AG08396 (cell line): ENCODE measurements at places on chromosomes 4 and X.

DNA sequence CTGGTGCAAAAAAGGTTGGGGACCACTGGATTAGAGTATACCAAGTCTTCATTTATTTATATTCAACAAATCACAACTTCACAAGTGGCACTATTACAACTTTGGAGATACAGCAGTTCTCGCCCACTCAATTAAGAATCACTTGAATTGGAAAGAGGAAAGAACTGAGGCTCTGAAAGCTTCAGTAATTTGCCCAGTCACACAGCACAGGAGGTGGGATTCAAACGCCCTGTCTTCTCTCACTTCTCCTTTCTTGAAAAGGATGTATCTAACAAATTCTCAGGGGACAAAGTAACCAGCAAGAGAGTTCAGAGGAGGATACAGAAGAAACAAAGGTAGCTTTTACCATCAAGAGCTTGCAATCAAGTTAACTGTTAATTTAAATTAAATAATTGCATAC is 12.4 kb downstream of the SMIM14 start:
- DNase-seq: no peak

GRCh38 chrX:112779139-112779538 is 61.5 kb downstream of the AMOT start:
- no peak for DNase-seq

DNA sequence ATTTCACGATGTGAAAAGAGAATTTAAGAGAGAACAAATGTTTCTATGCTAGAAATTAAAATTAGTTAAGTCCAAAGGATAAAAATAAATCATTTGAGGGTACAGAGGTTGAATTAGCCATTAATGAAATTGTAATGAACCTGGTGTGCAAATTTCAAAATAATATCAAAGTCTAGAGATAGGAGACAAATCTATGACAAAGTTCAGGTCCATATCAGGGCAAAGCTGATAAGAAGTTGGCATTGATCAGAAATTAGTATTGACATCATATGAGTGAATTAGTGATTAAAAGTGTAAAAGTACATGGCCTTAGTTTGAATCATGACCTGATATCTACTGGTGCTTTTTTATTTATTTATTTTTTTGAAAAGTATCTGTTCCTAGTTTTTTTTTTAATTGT is 33.8 kb upstream of the UGT2A3 start:
- no peak for DNase-seq

- no peak for DNase-seq
Measured at GRCh38 chr4:99090481-99091215, 2.1 kb upstream of the ADH5 start.

- DNase-seq: no peak
Measured at GRCh38 chr4:68594678-68595077, 18.6 kb upstream of the UGT2B17 start.

GRCh38 chr4:81505004-81505598 is 33.4 kb upstream of the RASGEF1B start:
- DNase-seq: no peak

DNA sequence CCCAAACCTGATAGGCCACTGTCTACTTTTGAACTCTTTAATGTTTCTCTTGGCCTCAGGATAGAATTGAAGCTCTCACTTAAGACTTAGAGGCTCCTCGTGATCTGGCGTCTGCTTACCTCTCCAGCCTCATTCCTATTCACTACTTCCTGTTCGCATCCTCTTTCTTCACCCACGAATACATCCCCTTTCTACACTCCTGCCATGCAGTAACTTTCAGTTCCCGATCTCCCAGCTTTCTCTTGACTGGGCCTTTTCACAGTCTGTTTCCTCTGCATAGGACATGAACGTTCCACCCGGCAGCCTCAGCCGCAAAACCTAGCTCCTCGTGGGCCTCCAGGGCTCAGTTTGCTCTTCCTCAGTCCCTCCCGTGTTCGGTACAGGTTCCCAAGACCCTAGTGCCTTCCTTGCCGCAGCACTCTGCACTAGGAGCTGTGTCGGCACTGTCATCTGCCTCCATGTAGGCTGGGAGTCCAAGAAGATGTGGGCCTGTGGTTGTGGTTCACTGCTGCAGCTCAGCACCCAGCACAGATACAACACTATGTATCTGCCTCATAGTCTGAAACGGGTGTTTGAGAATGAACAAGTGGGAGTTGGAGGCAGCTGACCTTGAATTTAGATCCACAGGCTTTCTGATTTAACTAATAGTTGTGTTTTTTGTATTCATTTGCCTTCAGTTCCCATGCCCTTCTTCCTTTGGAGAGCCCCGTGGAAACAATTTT is 15.8 kb downstream of the RPL39 start:
- no peak for DNase-seq

DNA sequence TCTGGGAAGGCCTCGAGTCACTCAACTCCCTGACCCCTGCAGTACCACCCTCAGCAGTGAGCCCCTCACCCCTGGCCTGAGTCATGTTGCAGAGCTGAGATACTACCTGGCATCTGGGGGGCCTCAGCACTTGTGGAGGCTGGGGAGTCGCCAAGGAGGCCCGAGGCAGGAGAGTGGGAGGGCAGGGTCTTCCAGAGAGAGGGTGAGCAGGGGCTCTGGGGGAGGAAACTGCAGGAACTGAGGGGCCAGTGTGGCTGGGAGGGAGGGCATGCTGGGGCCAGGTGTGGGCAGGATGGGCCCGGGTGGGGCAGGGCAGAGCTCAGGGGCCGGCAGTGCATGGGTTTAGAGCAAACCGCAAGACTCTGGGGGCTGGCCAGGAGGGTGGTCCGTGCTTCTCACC is 59.7 kb downstream of the SORCS2 start:
- DNase-seq: no peak

- DNase-seq: no peak
Measured at GRCh38 chrX:130030826-130031225, 48.4 kb downstream of the BCORL1 start.

DNA sequence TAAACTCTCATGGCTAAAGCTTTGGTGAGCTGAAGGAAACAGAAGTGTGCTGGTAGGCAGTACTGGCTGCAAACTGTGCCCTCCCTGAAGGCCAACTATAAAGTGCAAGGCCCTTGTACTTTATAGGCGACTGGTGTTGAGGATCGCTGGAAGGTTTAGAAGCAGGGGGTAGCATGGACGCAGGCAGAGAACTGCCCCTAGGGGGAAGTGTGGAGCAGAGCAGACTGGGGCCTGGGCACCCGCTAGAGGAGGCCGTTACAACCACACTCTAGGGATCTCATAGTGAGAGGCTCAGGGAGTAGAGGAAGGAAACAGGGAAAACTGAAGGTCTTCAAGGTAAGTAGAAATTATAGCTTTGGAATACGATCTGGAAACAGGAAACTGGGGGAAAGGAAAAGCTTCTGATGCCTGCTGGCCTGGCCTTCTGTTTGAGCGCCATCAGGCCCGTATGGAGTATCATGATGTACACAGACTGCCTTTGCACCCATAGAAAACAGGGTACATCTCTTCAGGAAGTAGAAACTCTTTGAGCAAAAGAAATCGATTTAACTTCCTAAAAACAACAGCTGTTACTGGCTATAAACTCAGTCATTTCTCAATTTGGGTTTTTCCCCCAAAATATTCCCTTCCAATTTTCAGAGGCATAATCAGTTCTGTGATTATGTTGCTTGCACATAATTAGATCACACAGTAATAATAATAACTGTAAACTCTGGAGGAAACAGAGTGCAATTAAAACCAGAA is 23.9 kb upstream of the TMSB4X start:
- no peak for DNase-seq

DNA sequence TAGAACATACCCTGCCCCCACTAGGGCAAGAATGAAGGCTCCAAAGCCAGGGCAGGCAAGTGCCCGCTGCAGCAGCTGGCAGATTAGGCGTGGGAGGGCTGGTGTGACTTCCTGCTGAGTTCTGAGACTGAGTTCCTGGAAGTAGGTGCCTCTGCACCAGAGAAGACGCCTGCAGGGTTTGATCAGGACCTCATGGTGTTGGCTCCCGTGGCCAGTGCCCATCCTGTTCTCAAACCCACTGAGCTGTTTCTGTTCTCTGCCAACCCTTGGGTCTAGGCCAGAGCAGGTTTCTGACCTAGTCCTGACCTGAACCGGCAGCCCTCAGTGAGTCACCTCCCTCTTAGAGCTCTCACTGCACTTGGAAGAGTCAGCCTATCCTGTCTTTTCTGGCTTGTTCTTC is 220.7 kb downstream of the HS6ST2 start:
- no peak for DNase-seq

DNA sequence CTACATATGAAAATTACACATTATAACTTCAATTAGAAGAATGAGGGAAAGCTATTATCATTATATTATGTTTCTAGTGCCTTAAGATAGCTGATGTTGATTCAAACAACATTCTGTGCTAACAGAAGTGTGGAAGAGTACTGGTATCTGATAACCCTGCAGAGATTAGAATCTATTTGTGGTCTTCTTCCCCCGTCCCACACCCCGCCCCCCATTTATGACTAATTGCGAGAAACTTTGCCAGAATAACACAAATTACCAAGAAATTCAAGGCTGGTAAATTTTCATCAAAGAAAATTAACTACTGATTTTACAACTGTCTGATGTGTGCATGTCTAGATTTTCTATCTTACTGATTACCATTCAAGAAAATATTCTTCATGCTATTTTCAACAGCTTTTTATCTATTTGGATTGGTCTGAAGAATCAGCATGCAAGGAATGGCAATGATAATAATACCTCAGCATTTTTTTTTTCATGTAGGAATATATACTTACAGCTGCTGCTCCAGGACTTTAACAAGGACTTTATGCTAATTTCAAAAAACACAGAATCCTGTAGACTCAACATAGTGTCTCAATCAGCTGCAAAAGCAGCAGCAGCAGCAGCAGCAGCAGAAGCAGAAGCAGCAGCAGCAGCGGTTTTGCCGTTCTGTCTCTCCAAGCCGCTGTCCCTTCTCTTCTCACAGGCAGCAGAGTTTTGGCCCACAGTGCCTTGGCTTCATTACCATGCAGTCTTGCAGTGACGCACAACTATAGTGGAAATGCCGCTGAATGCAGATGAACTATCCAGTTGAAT is 126.7 kb downstream of the FRYL start:
- peak; percentile 21 for DNase-seq

DNA sequence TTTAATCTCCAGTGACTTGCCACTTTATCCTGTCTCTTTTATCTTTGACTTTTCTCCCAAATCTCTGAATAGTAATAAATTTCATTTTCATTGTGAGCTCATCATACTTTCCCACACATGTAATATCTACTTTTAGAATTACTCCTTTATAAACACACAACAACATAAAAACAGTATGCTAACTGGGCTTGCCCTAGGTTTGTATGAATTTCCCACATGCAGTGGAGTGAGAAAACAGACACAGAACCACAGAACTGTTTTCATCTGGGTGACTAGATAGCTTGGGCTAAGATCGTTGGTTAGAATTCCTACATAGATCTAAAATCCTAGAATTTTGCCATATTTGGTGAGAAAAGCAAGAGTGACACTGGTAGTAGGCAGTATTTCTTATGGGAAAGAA is 409.5 kb downstream of the SPRY1 start:
- no peak for DNase-seq

DNA sequence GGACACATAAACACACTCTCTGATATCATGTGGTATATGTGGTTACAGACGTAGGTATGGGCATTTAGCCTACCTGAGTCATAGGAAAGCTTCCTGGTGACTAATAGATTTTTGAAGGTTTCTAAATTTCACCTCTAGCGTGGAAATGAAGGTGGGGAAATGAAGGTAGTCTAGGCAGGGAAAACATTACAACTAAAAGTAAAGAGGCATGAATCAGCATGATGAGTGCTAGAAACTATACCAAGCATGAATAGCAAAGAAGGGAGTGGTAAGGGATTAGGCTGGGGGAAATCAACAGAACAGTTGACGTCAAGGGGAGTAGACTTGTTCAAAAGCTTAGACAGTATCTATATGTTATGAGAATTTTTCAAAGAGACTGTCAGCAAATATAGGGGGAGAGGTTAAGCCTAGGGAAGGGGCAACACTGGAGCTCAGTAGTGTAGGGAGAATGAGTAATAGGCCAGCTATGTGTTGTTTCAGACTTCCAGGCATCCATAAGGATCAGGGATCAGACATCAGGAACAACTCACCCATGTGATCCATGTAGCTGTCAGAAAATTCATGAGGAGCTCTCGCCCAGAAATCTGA is 279.3 kb upstream of the DIPK2B start:
- peak; percentile 28 for DNase-seq

- DNase-seq: no peak
Measured at GRCh38 chr4:41024556-41025491, 189.5 kb downstream of the APBB2 start.

GRCh38 chr4:163535657-163536056 is 41.2 kb downstream of the TMA16 start:
- DNase-seq: no peak

- DNase-seq: peak; percentile 20
Measured at GRCh38 chrX:2391869-2392606, 108.7 kb downstream of the DHRSX start.
